Left lung (tissue), 14 donors: ENCODE measurements at places on chromosomes 7 and 10. TPM values are rescaled to one million over a fixed set of nuclear protein-coding genes. Genes with fewer than 3 reads are reported as not detected.

The EXOSC1 gene
- 30.4 TPM for total RNA-seq

DNA sequence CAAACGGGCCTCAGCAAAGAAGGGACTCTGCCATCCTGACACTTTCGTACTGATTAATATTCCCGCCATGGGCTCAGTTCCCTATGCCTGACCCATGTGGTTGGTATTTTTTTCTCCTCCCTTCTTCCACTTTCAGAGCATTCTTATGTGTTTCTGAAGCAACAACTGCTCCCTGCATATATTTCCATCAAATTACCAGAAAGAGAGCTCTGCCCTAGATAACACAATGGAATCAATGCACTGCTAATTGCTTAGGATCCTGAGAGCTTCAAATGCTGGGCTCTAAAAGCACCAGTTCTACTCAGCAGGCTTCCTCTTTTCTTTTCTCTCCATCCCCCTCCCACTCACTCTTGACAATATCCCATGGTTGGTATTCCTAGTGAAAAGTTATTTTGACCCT, 5.3 kb downstream of the TECTB start:
- peaks cover 2% of the 10 kb centered on the region for H3K27me3 ChIP-seq
- no peaks in the 10 kb centered on the region for H3K36me3 ChIP-seq
- H3K27ac ChIP-seq, result no peak overlapping the region

GRCh38 chr10:33107953-33108352, 149.9 kb upstream of the ITGB1 start:
- H3K36me3 ChIP-seq, result no peaks in the 10 kb centered on the region
- H3K27ac ChIP-seq, result no peak overlapping the region
- no peak overlapping the region for H3K4me3 ChIP-seq
- H3K27me3 ChIP-seq, result no peaks in the 10 kb centered on the region
- peaks cover 4% of the 10 kb centered on the region for H3K4me1 ChIP-seq
- no peak for DNase-seq

GRCh38 chr7:144529269-144529926, 125.9 kb upstream of the NOBOX start:
- no peak overlapping the region for H3K4me3 ChIP-seq
- H3K4me1 ChIP-seq, result no peaks in the 10 kb centered on the region
- H3K27ac ChIP-seq, result no peak overlapping the region
- H3K27me3 ChIP-seq, result no peaks in the 10 kb centered on the region
- DNase-seq, result no peak

GRCh38 chr7:35025369-35025870, 11.9 kb downstream of the DPY19L1 start:
- H3K4me1 ChIP-seq, result no peaks in the 10 kb centered on the region
- no peak overlapping the region for H3K4me3 ChIP-seq
- DNase-seq, result no peak
- H3K27ac ChIP-seq, result no peak overlapping the region
- H3K36me3 ChIP-seq, result no peaks in the 10 kb centered on the region

GRCh38 chr7:152485826-152486225, 50.0 kb upstream of the KMT2C start:
- no peaks in the 10 kb centered on the region for H3K36me3 ChIP-seq
- H3K27me3 ChIP-seq, result no peaks in the 10 kb centered on the region
- DNase-seq, result no peak
- no peak overlapping the region for H3K27ac ChIP-seq
- H3K4me1 ChIP-seq, result no peaks in the 10 kb centered on the region

DNA sequence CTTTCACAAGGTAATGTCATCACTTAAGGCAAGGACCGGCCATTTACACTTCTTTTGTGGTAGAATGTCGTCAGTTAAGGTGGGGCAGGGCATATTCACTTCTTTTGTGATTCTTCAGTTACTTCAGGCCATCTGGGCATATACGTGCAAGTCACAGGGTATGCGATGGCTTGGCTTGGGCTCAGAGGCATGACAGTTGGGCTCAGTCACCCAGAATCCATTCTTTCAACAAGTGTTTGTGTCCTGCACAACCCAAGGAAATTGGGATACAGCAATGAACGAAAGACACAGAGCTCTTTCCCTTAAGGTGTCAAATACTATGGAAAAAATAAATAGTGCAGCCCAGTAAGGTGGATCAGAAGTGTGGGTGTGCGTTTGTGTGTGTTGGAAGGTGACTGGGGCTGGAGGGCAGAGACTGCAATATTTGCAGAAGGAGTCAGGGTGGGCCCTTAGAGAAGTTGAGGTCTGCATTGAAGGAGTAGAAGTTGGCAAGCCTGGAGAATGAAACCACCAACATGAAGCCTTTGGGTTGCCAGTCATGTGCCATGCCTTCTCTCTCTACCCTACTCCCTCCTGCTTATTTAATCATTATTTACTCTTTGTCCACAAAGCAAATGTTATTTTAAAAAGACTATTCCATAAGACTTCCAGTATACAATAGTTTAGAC, 222.8 kb upstream of the PRKCQ start:
- no peak for DNase-seq
- no peaks in the 10 kb centered on the region for H3K27me3 ChIP-seq
- H3K4me1 ChIP-seq, result no peaks in the 10 kb centered on the region
- H3K27ac ChIP-seq, result no peak overlapping the region

The STOX1 gene
- 3.5 TPM for total RNA-seq

- H3K4me3 ChIP-seq, result no peak overlapping the region
- H3K27ac ChIP-seq, result no peak overlapping the region
- no peak for DNase-seq
- no peaks in the 10 kb centered on the region for H3K36me3 ChIP-seq
- no peaks in the 10 kb centered on the region for H3K27me3 ChIP-seq
Measured at GRCh38 chr10:3401491-3401938, 228.9 kb upstream of the PITRM1 start.

- peaks cover 60% of the 10 kb centered on the region for H3K27me3 ChIP-seq
- no peaks in the 10 kb centered on the region for H3K4me1 ChIP-seq
- H3K36me3 ChIP-seq, result no peaks in the 10 kb centered on the region
- DNase-seq, result no peak
- no peak overlapping the region for H3K27ac ChIP-seq
- H3K4me3 ChIP-seq, result no peak overlapping the region
Measured at GRCh38 chr7:157043745-157044144, 33.3 kb upstream of the MNX1 start.

The SYNPO2L gene
- 0.42 TPM for total RNA-seq

The ELN gene
- total RNA-seq, result 673 TPM

GRCh38 chr7:42194238-42194637, 42.8 kb downstream of the GLI3 start:
- no peak overlapping the region for H3K27ac ChIP-seq
- H3K36me3 ChIP-seq, result no peaks in the 10 kb centered on the region
- no peak overlapping the region for H3K4me3 ChIP-seq
- no peaks in the 10 kb centered on the region for H3K27me3 ChIP-seq

The AMZ1 gene
- total RNA-seq, result 1.3 TPM

The SP4 gene
- total RNA-seq, result 5.6 TPM

The PPP1R9A gene
- 25.9 TPM for total RNA-seq

- DNase-seq, result no peak
- H3K4me1 ChIP-seq, result no peaks in the 10 kb centered on the region
- no peaks in the 10 kb centered on the region for H3K27me3 ChIP-seq
- H3K4me3 ChIP-seq, result no peak overlapping the region
Measured at GRCh38 chr7:74044366-74045350, 16.7 kb downstream of the ELN start.

The PDGFA gene
- 29.1 TPM for total RNA-seq

DNA sequence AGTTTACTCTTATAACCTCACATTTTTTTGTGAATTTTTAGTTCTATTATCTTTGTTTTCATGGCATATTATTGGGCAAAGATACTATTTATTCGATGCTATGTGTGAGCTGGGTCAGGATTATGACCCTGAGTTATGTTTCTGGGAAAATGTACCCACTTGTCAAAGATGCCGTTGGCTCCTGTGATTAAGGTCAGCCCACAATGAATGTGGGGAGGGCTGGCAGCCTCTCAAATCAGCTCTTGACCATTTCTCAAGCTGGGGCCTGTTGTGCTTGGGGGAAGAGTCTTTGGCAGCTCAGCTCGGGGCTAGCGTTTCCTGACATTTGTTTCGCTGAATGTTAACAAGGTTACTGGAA, 97.5 kb downstream of the TCF7L2 start:
- H3K27me3 ChIP-seq, result no peaks in the 10 kb centered on the region
- no peaks in the 10 kb centered on the region for H3K36me3 ChIP-seq

The CALHM3 gene
- total RNA-seq, result 0.16 TPM

DNA sequence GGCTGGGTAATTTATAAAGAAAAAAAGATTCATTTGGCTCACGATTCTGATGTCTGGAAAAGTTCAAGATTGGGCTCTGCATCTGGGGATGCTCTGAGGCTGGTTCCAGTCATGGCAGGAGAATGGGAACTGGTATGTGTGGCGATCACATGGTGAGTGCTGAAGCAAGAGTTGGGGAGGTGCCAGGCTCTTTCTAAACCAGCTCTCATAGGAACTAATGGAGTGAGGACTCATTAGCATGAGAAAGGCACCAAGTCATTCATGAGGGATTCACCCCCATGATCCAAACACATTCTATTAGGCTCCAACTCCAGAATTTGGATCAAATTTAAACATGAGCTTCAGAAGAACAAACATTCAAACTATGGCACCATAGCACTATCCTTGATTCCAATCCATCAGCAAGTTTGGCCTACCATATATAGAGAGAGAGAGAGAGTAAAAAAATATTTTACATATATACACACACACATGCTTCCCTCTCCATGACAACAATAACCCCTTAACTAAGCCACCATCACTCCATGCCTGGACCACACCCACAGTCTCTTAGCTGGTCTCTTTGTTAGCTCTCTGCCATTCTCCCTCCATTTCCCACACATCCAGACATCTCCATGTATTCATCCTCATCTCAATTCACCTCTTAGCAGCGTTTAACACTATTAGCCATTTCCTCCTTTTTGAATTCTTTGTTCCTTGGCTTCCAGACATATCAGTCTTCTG, 57.9 kb downstream of the NPY start:
- DNase-seq, result no peak
- no peak overlapping the region for H3K27ac ChIP-seq
- no peaks in the 10 kb centered on the region for H3K36me3 ChIP-seq
